ENCODE measurements at places on chromosomes 7 and 10. TPM values are rescaled to one million over a fixed set of nuclear protein-coding genes. Genes with fewer than 3 reads are reported as not detected.
A peak's percentile ranks its signal among the peaks of the same experiment; 100 is the strongest.

DNA sequence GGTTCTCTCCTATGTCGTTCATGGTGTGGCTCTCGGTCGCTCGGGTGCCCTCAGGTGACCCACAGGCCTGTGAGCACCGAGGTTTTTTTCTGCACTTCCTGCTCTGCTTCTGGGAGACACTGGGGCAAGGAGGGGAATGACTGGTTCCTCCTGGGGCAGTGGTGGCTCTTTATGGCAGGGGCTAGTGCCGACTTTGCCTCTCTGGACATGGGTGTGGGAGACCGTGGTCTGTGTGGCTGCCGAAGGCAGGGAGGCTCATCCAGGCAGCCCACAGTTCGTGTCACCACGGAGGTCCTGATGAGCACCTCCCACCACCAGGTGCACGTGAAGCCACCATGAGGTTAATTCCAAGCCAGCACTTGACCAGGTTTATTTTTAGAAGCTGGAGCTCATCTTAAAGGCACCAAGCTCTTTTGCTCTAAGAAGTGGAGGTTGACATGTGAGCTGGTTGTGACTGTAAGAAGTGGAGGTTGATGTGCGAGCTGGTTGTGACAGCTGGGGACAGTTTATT lies 24.7 kb upstream of the DPYSL4 start:
- peak; percentile 87 for DNase-seq

DNA sequence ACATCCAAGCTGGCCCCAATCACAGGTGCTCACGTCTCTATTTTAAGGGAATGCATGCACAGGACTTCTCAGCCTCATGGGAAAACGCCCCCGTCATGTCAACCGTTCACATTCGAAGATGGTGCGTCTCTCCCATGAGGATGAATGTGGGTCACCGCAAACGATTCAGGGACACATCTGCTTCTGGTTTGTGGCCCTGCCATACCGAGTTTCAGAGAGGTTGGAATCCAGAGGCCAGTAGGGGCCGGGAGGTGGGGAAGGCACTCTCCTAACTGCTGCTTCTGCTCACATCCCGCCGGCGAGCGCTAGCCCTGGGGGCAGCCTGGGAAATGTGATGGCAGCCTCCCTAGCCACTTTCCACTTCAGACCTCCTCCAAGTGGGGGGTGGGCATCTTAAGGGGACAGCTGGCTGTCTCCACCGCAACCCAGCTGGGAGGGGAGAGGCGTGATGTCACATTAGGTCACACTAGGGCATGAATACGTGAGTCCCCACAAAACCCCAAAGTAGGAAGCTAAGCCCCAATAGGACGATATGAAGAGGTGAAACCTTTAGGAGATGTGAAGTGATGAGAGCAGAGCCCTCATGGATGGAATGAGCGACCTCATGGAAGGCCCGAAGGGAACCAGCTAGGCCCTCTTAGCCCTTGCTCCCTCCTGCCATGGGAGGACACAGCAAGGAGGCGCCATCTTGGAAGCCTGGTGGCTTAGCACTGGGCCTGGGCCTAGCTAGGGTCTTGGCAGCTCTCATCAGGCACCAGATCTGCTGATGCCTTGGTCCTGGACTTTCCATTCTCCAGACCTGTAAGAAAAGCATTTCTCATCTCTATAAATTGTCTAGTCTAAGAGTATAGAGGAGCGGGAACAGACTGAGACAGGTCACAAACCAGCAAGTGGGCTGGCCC lies 107.8 kb downstream of the TCERG1L start:
- DNase-seq = no peak

The PSD gene
- total RNA-seq = 0.10 TPM

- peak; percentile 38 for DNase-seq
Measured at GRCh38 chr7:121557034-121557892, 161.2 kb upstream of the FAM3C start.

DNA sequence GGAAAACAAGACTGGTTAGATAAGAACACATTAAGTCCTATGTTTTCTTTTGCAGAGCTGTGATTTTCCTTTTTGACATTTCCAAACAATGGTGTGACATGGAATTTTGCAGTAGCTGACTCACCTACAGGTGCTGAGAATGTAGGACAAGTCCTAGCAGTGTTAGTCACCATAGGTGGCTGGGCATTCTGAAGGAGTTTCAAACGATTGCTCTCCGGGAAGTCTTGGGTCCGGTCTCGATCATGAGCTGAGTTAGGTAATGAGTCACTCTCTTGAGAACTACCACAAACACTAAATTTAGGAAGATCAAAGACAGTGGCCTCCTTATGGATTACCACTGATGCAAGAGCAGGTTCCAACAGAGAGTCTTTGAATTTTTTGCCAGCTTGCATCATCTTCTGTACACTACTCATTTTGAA lies 3.6 kb downstream of the FIGNL1 start:
- peak; percentile 62 for DNase-seq

DNA sequence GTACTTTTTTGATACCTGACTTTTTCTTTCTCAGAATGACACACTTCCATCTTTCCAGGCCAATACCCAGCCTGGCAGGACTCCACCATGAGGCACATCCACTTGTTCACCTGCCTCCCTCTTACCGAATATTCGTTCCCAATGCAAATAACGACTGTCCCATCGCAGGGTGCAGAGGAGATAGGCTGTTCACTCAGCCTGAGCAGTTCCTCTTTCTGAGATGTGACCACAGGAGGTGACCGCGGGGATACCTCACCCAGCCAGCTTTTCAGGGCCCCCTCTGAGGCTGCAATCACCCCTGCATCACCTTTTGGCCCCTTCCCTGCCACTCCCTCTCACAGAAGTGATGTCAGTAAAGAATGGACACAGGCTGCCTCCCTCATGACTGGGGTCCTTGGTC lies 28.3 kb downstream of the PTPRN2 start:
- no peak for DNase-seq

The SPDYE11 gene
- total RNA-seq = 0.08 TPM

- peak; percentile 34 for DNase-seq
Measured at GRCh38 chr7:123437447-123437995, 96.9 kb downstream of the IQUB start.

DNA sequence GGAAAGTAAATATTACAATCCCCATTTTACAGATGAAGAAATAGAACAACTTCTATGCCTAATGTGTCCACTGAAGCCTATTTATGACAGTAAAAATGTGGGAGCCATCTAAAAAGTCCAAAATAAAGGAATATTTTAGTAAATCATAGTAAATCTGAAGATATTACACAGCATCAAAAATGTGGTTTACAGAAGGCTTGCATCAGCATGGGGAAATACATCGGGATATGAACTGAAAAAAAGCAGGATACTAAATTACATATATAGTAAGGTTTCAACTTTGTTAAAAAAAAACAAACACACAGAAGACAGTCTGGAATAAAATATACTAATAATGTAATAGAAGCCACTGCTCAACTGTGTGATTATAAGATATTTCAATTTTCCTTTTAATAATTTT lies 20.8 kb downstream of the CPA1 start:
- no peak for DNase-seq

- no peak for DNase-seq
Measured at GRCh38 chr7:66236713-66237303, 31.7 kb downstream of the TPST1 start.

GRCh38 chr7:151725844-151726651 lies 150.9 kb downstream of the PRKAG2 start:
- DNase-seq = peak; percentile 73

DNA sequence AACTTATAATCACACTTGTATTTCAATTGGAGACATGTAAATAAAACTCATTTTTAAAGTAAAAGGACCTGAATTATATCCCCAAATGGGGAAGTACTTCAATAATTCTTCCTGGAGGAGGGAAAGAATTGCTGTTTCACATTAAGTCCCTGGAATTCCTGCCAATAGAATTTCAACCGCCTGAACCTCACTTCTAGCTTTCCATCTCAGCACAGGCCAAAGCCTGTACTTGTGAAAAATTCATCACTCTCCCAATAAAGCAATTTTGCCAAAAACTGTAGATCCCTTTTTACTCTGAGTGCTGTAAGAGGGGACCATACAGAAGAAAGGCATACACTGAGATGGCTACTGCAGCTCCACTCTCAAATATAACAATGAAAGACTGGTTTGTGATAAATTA lies 54.8 kb downstream of the CADPS2 start:
- DNase-seq = no peak

- no peak for DNase-seq
Measured at GRCh38 chr10:106384496-106384895, 780.0 kb downstream of the SORCS1 start.

The OR13A1 gene
- total RNA-seq = not detected

The OR2A12 gene
- total RNA-seq = not detected

- peak; percentile 40 for DNase-seq
Measured at GRCh38 chr7:20798081-20798693, 11.5 kb upstream of the SP8 start.

All from myocyte (in vitro differentiated cells).